NCI-H146 (cell line): ENCODE measurements at places on chromosomes 7 and 10.
A peak's percentile ranks its signal among the peaks of the same experiment; 100 is the strongest.

GRCh38 chr10:87746911-87747310 is 71.1 kb downstream of the ATAD1 start:
- no peak for DNase-seq

DNA sequence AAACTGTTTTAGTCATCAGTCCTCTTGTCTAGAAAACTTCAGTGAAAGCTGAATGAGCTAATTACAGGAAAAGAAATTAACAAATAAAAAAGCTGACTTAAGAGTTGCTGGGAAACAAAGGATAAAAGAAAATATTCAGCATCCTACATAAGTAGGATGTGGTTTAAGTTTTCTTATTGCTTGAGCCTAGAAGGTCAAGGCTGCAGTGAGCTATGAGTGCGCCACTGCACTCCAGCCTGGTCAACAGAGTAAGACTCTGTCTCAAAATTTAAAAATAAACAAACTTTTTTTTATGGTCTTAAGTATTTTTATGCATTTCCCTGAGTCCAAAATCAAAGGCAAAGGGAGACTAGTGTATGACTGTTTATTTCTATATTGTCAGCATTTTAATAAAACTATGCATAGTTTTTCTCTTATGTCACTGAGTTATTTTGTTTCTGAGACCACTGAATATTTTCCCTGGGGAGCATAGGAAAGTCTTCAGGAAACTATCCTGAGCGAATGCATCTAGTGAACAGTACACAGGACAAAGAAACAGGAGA is 40.0 kb upstream of the LRRN3 start:
- no peak for DNase-seq

- no peak for DNase-seq
These were observed 18.9 kb downstream of the PRF1 start for GRCh38 chr10:70583669-70584037.

DNA sequence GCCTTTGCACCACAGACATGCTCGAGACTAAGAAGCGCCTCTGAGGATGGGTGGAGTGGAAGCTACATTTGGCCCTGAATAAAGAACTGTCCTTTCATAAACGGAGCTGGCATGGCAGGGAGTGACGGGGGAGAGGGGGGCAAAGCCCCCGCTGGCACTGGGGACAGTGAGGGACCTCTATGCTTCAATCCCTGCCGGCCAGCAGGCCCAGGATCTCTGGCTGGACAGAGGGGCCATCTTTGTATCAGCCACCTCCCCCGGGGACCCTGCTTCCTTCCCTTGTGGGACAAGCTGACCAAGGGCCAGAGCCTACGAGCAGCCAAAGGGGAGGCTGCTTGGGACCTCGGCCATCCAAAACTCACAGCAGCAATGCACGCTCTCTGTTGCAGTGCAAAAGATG is 28.2 kb upstream of the ECHDC3 start:
- no peak for DNase-seq

GRCh38 chr10:124035928-124036558 is 57.4 kb downstream of the CHST15 start:
- peak; percentile 44 for DNase-seq
